ENCODE measurements at places on chromosomes 1 and 21.
A peak's percentile ranks its signal among the peaks of the same experiment; 100 is the strongest.

GRCh38 chr1:60866917-60867531, 215.3 kb upstream of the NFIA start:
- DNase-seq, result no peak

GRCh38 chr1:97632776-97633175, 288.1 kb downstream of the DPYD start:
- DNase-seq, result no peak

DNA sequence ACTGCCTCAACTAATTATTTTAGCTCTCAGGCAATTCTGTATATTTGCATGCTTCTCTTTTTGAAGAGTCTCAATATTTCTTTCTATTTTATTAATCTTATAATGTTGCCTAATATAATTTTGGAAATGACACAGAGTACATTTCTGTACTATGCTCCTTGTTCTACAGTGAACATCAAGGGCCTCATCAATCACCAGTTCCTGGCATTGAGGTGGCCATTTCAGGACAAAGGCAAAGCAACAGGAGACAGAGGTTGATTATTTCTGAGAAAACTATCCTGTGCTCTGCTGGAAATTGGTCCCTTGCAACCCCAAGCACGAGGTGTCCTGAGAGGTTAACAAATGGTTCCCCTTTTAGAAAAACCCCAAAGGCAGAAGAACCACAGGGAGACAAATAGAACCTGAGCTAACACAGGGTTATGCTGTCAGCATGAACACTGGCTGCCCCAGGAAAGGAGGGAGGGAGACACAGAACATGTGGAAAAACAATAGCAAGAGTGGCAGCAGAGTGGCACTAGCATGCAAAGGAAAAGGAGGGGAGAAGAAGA, 63.9 kb upstream of the VAV3 start:
- no peak for DNase-seq

DNA sequence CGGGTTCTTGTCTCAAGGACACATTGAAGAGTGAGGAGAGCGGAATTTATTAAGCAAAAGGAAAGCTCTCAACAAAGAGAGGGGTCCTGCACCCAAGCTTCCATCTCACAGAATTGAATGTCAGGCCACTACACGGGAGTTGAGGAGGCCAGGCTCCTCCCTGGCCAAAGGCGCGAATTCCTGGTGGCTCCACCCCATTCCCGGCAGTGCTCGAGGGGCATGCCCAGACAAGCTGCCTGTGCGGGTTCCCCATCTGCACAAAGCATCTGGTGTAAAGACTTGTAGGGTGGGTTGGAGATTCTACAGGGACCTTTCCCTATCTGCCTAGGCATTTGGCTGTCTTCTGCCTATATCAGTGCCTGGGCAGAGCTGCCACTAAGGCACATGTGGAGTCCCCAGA, 648.5 kb upstream of the PKN2 start:
- no peak for DNase-seq

GRCh38 chr1:172638885-172639831, 19.7 kb upstream of the FASLG start:
- peak; percentile 61 for DNase-seq

- DNase-seq, result no peak
Measured at GRCh38 chr1:60923389-60924087, 158.8 kb upstream of the NFIA start.

- no peak for DNase-seq
Measured at GRCh38 chr1:192766009-192766625, 42.7 kb upstream of the RGS2 start.

DNA sequence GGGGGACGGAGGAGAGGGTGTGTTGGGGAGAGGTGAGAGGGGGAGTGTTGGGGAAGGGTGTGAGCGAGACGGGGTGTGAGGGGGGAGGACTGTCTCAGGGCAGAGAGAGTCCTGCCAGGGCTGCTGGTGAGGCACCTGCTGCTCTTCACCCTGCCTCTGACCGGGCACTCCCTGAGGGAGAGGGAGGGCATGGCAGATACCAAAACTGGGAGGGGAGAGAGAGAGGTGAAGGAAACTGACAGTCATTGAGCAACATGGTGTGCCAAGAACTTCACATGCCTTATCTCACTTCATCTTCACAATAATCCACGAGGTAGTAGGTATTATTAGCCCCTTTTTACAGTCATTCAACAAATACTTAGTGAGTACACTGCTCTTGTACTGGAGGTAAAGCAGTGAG, 61.3 kb upstream of the ARTN start:
- no peak for DNase-seq

DNA sequence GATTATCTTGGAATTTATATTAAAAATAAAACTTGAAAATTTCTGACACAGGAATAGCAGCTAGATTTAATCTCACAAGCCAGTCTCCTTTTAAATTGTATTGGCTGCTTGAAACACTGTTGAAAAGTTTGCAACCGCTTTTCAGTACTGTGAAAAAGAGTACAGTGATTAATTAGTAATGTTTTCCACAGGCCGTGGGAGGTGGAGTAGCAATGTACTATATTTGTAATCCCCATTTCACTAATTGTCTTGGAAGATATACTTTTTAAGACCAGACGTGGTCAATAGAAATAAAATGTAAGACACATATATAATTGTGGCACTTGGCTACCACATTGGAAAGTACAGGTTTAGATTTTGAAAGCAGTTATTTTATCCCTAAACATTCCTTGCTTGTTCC, 40.8 kb upstream of the MYOCOS start:
- DNase-seq, result no peak

DNA sequence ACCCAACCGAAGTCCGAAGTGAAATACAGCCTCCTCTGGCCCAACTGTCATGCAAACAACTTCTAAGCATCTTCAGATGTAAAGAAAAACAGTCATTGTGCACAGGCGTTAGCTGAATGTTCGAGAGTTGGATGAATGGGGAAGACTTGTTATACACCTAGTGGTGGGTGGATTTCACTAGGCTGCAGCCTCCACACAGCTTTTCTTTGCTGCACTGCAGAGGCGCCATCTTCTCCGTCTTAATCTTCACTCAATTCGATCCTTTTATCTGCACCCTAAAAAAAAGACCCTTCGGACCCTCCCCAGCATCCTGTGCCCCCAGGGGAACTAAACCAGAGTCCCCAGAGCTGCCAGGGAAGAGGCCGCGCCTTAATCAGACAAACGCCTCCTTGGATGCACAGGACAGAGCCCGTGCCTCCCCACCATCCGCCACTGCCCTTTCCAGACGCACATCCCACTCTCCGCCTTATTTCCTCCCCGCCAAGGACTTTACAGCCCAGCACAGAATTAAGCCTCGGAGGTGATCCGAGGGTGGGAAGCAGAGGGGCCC, 1.4 kb downstream of the APP start:
- no peak for DNase-seq

DNA sequence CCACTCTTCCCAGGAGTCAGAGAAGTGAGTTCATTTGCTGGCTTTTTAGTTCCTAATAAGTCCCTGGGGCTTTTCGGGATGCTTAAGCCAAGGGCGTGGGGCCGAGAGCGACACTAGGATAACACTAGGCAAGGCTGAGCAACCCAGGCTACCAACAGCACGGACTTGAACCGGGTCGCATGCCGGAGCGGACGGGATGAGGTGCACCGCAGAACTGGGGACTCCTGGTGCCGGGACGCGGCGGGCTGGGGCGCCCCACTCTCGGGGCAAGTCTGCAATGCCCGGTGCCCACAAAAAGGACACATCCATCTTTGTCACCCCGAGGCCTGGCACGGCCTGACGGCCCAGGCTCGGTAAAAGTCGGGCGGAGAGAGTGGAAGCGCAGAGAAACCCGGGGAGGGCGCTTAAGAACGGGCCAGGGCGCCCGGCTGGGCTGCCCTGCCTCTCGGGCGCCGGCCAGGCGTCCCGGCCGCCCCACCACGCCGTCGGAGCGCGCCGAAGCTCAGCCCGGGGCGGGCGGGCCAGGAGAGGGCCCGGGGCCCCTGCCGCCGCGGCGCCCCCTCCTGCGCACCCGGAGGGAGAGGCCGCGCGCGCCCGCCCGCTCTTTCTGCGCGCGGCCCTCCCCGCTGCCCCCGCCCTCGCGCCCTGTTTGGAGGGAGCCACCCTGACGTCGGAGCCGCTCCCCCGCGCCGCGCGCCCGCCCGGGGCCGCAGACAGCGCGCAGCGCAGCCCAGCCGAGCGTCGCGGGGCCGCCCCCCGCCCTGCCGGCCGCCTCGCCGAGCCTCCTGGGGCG, at the start of gene NBL1:
Gene NBL1 (plus strand): TSS at position 710 of the 793 bp plus-strand sequence. CDS start 10,720 bp downstream, outside the sequence.
- no peak for DNase-seq

- DNase-seq, result no peak
Measured at GRCh38 chr1:99327357-99327756, 63.1 kb downstream of the PLPPR4 start.

DNA sequence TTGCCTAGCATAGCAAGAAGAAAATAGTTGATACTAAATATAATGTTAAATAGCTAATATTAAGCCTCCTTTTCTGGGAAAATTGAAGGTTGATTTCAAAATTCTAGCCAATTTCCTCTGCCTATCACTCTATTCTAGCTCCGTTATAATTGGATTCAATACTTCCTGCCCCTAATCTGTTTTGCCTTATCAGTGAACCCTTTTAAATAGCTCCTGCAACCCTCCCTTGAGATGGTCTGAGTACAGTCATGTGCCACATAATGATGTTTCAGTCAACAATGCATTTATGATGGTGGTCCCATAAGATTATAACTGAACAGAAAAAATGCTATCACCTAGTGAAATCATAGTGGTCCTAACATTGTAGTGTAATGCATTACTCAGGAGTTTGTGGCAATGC, 79.7 kb upstream of the PBX1 start:
- no peak for DNase-seq

- DNase-seq, result no peak
Measured at GRCh38 chr1:16231331-16232315, 5.4 kb downstream of the CPLANE2 start.

- no peak for DNase-seq
Measured at GRCh38 chr1:198677871-198678270, 39.0 kb downstream of the PTPRC start.

GRCh38 chr1:173424782-173425407, 52.2 kb upstream of the PRDX6 start:
- no peak for DNase-seq

- no peak for DNase-seq
Measured at GRCh38 chr1:182845379-182845778, 6.2 kb downstream of the DHX9 start.

DNA sequence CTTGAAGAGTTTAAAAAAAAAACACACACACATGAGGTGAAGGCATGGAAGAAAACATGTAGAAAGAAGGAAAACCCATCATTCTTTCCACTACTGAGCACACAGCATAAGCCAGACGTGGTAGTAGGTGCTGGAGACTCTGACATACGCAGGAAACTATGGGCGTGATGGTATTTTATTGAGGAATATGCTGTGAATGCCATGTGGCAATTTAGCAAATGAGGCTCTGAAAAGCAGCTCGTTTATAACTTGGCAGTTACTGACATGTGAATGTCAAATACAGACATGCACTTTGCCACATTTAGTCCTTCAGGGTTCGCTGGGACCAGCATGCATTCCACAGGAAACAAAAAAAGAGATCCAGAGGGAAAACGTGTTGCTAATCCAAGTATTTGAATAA, 74.3 kb upstream of the IFNAR2 start:
- DNase-seq, result no peak

DNA sequence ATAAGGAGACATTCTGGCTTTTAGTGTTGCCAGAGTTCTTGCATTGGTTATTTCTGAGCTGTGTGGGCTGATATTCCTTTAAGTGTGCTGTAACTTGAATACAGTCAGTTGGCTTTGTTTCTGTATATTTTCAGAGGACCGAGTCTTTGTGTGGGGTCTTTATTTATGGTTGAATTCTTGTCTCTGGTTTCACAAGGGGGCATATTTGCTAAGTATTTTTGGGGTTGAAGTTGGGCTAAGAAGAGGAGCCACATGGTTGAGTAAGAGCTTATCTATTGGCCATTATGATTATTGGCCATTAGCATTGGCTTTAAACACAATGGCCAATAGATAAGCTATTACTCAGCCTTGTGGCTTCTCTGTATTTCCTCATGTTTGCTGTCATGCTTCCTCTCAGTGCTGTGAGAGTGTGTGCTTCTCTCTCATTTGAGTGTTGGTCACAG, 26.3 kb upstream of the PTGFR start:
- DNase-seq, result no peak

DNA sequence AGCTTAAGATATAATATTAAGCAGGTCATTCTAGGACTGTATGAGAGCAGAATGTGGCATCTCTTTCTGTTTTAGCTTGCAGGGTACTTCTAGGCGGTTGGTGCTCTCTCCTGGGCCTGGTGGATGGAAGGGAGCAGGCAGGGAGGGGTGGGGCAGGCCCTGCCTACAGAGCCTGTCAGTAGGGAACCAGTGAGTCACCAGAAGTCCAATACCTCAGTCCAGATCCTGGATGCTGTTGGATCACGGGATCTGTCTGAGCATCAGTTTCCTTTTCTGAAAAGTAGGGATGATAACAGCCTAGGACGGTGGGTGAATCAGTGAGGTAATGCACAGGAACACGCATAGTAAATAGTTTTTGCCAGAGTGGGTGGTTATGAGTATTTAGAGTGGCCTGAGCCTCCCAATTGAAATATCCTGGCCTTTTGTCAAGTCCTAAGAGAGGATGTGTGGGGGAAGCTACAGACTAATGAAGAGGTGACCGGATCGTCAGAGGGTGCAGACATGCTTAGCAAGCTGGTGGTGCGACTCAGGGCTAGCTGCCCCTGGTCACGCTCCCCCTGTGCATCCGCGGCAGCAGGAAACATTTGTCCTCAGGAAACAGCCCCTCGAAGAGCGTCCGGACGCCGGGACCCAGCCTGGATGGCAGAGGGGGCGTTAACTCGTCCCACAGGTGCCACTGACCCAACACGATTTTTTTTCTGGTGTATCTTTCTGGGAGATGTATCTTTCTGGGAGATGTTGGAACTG, 23.9 kb downstream of the NAV1 start:
- no peak for DNase-seq

DNA sequence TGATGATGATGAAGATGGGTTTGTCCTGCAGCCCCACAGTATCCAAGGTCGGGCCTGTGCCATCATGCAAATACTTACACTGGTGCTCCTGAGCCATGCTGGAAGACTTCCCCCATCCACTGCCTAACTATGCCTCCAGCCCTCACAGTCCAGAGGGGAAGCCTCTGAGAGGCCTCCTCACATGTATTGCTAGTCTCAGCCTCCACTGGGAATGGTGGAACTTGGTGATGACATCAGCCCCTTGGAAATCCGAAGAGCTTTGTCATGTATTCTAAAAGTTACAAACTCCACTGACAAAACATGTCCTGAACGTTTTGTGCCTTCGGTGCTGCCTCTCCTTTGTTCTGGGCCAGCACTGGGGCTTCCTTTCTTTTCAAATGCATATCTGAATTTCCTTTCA, 61.1 kb upstream of the DMRTB1 start:
- DNase-seq, result no peak

DNA sequence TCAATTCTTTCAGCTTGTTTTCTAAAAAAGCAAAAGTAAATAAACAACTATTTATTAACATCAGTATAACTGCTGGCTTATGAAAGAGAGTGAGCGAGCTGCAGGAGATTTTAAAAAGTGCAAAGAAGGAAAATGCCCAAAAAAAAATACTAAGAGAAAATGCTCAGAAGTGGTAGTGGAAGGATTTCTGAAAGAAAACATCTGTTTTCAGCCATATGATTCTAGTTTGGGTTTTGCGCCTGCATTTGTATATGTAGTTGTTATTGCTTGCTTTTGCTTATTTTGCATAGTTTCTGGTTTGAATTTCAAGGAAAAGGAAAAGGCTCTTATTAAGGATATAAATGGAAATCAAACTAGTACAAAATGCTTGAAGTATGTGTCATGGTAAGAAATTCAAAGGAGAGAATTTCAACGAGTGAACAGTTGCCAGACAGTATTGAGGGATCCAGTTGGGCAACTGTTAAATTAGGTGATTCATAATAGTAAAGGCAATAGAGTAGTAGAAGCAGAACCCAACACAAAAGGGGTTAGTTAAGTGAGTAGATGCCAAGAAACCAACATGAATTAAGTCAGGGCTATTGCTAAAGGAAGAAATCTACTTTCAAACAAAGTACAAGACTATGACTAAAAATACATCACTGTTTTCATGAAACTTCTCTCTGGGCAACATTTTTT, 1.2 kb downstream of the GBP5 start:
- DNase-seq, result no peak
